ENCODE measurements at places on chromosomes 6 and 20. TPM values are rescaled to one million over a fixed set of nuclear protein-coding genes. Genes with fewer than 3 reads are reported as not detected.
A peak's percentile ranks its signal among the peaks of the same experiment; 100 is the strongest.

- H3K4me1 ChIP-seq = no peaks in the 10 kb centered on the region
- H3K4me3 ChIP-seq = no peak overlapping the region
- no peak overlapping the region for H3K27ac ChIP-seq
- DNase-seq = no peak
- no peaks in the 10 kb centered on the region for H3K27me3 ChIP-seq
- peaks cover 7% of the 10 kb centered on the region for H3K36me3 ChIP-seq
Measured at GRCh38 chr20:35368666-35369423, 42.9 kb downstream of the UQCC1 start.

JAG1 gene
- 31.7 TPM for total RNA-seq

DNA sequence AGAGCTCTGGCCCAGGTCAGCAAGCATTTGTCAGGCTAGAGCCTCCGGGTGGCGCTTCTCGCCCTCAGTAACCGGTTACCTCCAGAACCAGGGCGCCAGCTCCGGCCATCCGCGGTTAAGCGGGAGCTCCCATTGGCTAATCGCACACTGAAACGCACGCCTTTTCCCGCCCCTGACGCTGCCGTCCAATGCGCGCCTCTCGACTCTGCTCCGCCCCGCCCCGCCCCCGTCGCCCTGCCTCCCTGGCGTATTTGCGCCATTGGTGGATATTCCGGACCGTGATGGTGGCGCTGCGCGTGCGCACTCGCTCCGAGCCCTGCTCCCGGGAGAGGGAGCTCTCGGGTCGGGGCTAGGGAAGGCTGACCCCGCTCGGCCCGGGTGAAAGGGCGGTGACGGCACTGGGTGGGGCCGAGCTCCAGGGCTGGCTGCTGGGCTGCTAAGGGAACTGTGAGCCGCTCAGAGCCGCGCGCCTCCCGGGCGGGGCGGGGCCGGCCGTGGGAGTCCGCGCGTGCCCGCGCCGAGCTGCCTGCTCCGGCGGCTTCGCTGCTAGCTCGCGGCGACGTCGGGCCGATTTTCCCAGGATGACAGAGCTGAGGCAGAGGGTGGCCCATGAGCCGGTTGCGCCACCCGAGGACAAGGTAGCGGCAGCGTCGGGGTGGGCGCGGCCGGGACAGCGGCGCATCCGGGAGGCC lies at the start of gene CDS2:
TSS of gene CDS2 (plus strand) at position 497 of the 692 bp plus-strand sequence. CDS start at position 582, 85 bp downstream.
- H3K4me3 ChIP-seq = peak within 1 kb of the TSS; percentile 55
- no peaks in the 10 kb centered on the region for H3K27me3 ChIP-seq
- peaks cover 10% of the 10 kb centered on the region for H3K4me1 ChIP-seq

- H3K27ac ChIP-seq = no peak overlapping the region
- no peaks in the 10 kb centered on the region for H3K36me3 ChIP-seq
- no peaks in the 10 kb centered on the region for H3K4me1 ChIP-seq
- no peaks in the 10 kb centered on the region for H3K27me3 ChIP-seq
- DNase-seq = no peak
Measured at GRCh38 chr6:10078581-10078980, 336.3 kb downstream of the TFAP2A start.

DNA sequence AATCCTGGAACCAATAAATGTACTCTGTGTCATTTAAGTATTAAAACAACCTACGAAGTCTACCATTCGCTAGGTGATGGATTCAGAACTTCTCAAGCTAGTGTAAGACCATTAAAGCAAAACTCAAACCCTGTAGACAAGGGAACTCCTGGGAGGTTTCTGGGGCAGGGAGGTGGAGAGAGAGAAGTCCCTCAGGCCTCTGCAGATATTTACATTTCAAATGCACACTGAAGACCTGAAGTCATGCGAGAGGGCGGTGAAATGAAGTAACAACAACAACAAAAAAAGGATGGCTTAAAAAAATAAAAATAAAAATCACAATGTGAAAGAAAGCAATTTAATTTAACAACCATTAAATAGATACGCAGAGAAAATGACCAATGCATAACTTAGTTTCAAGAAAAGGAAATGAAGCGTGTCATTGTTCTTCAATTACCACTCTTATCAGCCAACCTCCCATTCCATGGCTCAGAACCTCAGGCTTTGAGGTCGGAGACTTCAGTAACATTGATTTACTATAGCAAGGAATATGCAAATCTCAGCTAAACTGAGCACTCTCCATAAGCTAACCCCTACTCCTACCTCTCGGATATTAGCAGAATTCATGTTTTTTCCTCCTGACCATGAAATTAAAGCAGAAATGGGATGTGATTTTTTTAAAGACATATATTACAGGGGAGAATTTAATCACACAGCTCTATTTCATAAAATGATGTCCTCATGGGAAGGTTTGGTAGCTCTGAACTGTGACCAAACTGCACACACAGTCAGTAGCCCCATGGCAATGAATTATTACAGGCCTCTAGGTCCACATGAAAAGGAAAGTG lies 140.6 kb downstream of the KIF16B start:
- no peaks in the 10 kb centered on the region for H3K36me3 ChIP-seq
- no peak overlapping the region for H3K4me3 ChIP-seq
- no peak overlapping the region for H3K27ac ChIP-seq

DNA sequence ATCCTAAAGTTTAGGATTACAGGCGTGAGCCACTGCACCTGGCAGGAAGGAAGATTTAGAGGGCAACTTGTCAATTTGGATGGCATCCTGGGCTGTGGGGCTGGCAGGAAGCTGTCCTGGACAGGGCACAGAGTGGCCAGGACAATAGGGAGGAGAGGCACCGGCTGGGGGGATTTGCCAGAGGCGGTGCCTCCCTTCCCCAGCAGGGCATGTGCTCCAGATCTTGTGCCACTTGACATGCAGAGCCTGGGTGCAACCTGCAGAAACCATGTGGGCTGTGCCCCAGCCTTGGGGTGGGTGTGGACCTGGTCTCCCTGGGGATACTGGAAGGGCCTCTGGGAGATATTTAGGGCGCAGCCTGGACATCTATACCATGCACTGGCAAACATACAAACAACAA lies 58.6 kb upstream of the EEF1A1 start:
- no peaks in the 10 kb centered on the region for H3K36me3 ChIP-seq
- peaks cover 26% of the 10 kb centered on the region for H3K4me1 ChIP-seq
- H3K4me3 ChIP-seq = no peak overlapping the region
- H3K27me3 ChIP-seq = no peaks in the 10 kb centered on the region

- no peaks in the 10 kb centered on the region for H3K36me3 ChIP-seq
- no peaks in the 10 kb centered on the region for H3K4me1 ChIP-seq
- no peak for DNase-seq
- no peaks in the 10 kb centered on the region for H3K27me3 ChIP-seq
Measured at GRCh38 chr20:62111148-62111547, 11.1 kb upstream of the LSM14B start.

GRCh38 chr6:97440590-97441176 lies 157.7 kb upstream of the MMS22L start:
- no peak overlapping the region for H3K27ac ChIP-seq
- peak; percentile 10 for DNase-seq
- no peak overlapping the region for H3K4me3 ChIP-seq
- H3K4me1 ChIP-seq = no peaks in the 10 kb centered on the region
- H3K36me3 ChIP-seq = no peaks in the 10 kb centered on the region
- peaks cover 4% of the 10 kb centered on the region for H3K27me3 ChIP-seq

UST gene
- total RNA-seq = 0.81 TPM

CTAGE9 gene
- total RNA-seq = not detected

- H3K4me3 ChIP-seq = no peak overlapping the region
- H3K36me3 ChIP-seq = no peaks in the 10 kb centered on the region
- H3K27ac ChIP-seq = no peak overlapping the region
Measured at GRCh38 chr6:5466281-5467136, 205.2 kb downstream of the FARS2 start.

IPCEF1 gene
- 0.99 TPM for total RNA-seq

RIPPLY2 gene
- total RNA-seq = not detected

- no peak overlapping the region for H3K27ac ChIP-seq
- no peak overlapping the region for H3K4me3 ChIP-seq
- no peaks in the 10 kb centered on the region for H3K27me3 ChIP-seq
- DNase-seq = no peak
Measured at GRCh38 chr6:31574106-31575061, 981 bp upstream of the TNF start.

GRCh38 chr6:113067612-113068275 lies 720.6 kb downstream of the RFPL4B start:
- H3K4me3 ChIP-seq = no peak overlapping the region
- H3K36me3 ChIP-seq = no peaks in the 10 kb centered on the region
- H3K27me3 ChIP-seq = no peaks in the 10 kb centered on the region
- DNase-seq = no peak

- peaks cover 10% of the 10 kb centered on the region for H3K4me1 ChIP-seq
- no peak for DNase-seq
- no peak overlapping the region for H3K27ac ChIP-seq
- no peaks in the 10 kb centered on the region for H3K27me3 ChIP-seq
Measured at GRCh38 chr20:38230957-38231526, 29.5 kb downstream of the KIAA1755 start.

DNA sequence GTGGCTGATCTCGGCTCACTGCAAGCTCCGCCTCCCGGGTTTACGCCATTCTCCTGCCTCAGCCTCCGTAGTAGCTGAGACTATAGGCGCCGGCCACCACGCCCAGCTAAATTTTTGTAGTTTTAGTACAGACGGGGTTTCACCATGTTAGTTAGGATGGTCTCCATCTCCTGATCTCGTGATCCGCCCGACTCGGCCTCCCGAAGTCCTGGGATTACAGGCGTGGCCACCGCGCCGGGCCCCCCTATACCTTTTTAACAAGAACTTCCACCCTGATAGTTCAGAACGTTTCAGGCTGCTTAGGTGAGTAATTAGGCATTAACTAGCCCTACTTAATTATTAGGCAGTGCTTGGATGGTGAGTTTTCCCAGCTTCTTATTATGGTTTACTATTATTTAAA lies 552.5 kb downstream of the BCKDHB start:
- H3K27me3 ChIP-seq = no peaks in the 10 kb centered on the region
- no peak overlapping the region for H3K4me3 ChIP-seq
- no peak for DNase-seq
- no peaks in the 10 kb centered on the region for H3K4me1 ChIP-seq

GRCh38 chr6:105746130-105746505 lies 340.0 kb upstream of the PRDM1 start:
- H3K4me3 ChIP-seq = no peak overlapping the region
- no peak for DNase-seq
- no peak overlapping the region for H3K27ac ChIP-seq
- H3K36me3 ChIP-seq = no peaks in the 10 kb centered on the region

DNA sequence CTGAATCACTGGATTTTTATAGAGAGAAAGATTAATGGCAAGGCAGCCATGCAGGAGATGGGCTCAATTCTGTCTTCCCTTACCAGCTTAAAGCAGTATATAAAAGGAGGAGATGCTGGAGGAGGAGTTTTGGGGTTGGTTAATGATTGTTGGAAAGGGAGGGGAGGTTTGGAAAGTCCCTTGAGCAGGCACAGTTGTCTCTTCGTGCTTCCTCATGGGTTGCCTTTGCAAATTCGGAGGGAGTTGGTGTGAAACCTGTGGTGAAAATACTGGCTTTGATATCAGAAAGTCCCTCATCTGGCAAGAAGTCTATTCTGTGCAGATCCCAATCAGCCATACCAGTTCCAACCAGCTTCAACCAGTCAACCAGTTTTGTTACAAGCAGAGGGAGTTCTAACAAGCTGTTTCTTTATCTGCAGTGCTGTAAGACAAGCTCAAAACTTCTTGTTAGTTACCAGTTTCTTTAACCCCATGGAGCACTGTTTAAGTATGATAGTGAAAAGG lies 107.0 kb downstream of the HIVEP1 start:
- H3K4me1 ChIP-seq = no peaks in the 10 kb centered on the region
- H3K4me3 ChIP-seq = no peak overlapping the region
- H3K27ac ChIP-seq = no peak overlapping the region
- no peaks in the 10 kb centered on the region for H3K27me3 ChIP-seq
- no peak for DNase-seq
- peaks cover 15% of the 10 kb centered on the region for H3K36me3 ChIP-seq

GRCh38 chr6:130647246-130647645 lies 180.0 kb upstream of the SMLR1 start:
- H3K4me1 ChIP-seq = no peaks in the 10 kb centered on the region
- DNase-seq = no peak
- no peak overlapping the region for H3K27ac ChIP-seq
- no peaks in the 10 kb centered on the region for H3K36me3 ChIP-seq
- no peak overlapping the region for H3K4me3 ChIP-seq

SIRPB1 gene
- 6.5 TPM for total RNA-seq

SOX18 gene
- 211 TPM for total RNA-seq

DNA sequence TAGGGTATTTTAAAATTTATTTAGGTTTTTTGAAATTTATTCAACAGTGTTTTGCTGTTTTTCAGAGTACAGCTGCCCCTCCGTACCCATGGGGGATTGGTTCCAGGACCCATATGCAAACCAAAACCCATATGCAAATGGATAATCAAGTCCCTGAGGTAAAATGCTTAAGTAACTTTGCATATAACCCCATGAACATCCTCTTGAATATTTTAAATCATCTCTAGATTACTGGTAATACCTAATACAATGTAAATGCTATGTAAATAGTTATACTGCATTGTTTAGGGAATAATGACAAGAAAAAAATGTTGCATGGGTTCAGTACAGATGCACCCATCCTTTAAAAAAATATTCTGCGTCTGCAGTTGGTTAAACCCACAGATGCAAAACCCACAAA lies 547.9 kb upstream of the CDH4 start:
- no peaks in the 10 kb centered on the region for H3K36me3 ChIP-seq
- H3K27me3 ChIP-seq = no peaks in the 10 kb centered on the region
- no peaks in the 10 kb centered on the region for H3K4me1 ChIP-seq
- no peak overlapping the region for H3K27ac ChIP-seq
- H3K4me3 ChIP-seq = no peak overlapping the region

TUBB1 gene
- not detected for total RNA-seq

DNA sequence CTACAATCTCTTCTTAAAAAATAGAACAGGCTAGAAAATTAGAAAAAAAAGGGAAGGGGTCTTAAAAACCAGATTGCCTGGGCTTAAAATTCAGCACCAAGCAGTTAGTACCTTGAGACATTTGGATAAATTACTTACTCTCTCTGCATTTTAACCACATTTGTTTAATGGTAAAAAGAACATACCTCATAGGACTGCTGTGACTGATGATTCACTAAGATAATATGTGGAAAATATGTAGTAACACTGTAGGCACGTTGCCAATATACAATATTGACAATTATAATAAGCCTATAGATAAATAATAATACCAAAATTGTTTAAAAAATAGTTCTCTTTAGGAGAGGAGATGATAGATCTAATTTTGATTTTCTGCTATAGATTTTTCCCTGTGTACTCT lies 750.4 kb downstream of the TENT5A start:
- no peaks in the 10 kb centered on the region for H3K27me3 ChIP-seq
- no peaks in the 10 kb centered on the region for H3K36me3 ChIP-seq
- no peak overlapping the region for H3K4me3 ChIP-seq
- H3K4me1 ChIP-seq = no peaks in the 10 kb centered on the region

PROCR gene
- 228 TPM for total RNA-seq

GRCh38 chr6:167970230-167970629 lies 27.2 kb upstream of the KIF25 start:
- peaks cover 8% of the 10 kb centered on the region for H3K4me1 ChIP-seq
- peaks cover 10% of the 10 kb centered on the region for H3K36me3 ChIP-seq
- H3K27me3 ChIP-seq = no peaks in the 10 kb centered on the region
- H3K4me3 ChIP-seq = no peak overlapping the region
- DNase-seq = no peak
- no peak overlapping the region for H3K27ac ChIP-seq

WFDC10A gene
- total RNA-seq = not detected
